Right atrium auricular region (tissue), 2 donors: ENCODE measurements at places on chromosomes 3 and 15. TPM values are rescaled to one million over a fixed set of nuclear protein-coding genes. Genes with fewer than 3 reads are reported as not detected.

DNA sequence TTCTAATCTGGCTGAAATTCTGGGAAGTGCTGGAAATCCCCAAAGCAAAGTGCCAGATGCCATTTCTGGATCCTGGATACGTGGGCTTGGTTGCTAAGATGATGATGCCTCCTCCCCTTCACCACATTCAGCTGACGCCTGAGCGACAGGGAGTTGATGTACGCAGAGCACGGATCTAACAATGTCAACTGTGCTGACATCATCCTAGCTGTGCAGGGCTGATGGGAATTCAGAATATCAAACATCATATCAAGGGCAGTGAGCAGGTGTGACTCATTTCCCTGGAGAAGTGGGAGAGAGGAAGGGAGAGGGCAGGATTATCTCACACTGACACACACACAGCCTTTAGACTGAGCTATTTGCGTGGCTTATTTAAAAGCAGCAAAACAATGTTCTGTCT, 92.6 kb upstream of the ZBTB20 start:
- peak; percentile 77 for DNase-seq

DNA sequence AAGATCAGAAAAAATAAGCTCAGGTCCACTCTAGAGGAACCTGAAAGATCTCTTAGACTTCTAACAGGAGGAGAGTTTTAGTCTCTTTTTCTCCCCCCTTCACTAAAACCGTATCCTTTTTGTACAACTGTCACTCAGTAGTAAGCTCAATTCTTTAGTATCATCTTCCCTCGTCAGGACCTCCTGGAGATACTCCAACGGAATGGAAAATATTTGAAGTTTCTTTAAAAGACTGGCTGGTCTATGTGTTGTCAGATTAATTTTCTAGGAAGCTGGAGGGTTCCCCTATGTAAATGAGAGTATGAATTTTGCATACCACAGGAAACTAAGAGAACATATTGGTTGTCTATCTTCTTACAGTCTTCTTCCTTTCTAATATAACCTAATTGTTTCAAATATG, 747.7 kb upstream of the CBLB start:
- no peak for DNase-seq

DNA sequence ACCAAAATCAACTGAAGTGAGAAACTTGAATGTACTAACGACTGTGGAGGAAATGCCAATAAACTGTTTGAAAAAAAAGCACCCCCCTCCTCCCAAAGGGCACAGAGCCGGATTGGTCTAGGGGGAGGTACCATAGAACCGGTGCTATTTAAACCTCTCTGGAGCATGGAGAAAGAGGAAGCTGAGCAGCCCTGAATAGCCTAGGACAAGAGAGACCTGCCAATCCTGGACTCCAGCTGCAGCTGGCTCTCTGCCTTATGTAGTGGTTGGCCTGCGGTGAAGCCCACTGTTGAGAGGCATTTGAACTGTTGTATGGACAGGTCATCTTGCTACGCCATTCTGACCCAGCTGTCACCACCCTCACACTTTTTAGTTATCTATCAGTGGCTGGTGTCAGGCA, 1.5 kb upstream of the SH3GL3 start:
- no peak for DNase-seq

DNA sequence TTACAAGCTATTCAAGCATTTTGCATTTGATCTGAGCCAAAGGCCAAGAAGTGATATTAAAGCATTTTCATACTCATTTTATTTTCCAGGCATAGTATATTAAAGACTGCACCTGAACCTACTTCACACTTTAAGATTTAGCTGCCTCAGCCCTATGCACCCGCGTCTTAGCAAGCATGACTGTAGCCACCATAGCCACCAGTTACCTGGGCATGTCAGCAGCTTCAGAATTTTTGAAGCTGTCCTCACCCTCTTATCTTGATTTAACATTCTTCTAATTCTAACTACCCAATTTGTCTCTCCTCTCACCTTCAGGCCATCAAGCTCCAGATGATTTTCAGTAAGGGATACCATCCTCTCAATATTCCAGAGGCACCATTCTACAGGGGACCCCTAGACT, 39.1 kb upstream of the KLHL6 start:
- DNase-seq = no peak

The CD200R1L gene
- total RNA-seq = not detected

The C3orf49 gene
- total RNA-seq = not detected
